ENCODE measurements at places on chromosomes 6 and 20. TPM values are rescaled to one million over a fixed set of nuclear protein-coding genes. Genes with fewer than 3 reads are reported as not detected.

GRCh38 chr6:31473244-31473643, 24.7 kb upstream of the MICB start:
- peaks cover 66% of the 10 kb centered on the region for H3K27me3 ChIP-seq
- H3K27ac ChIP-seq: no peak overlapping the region
- H3K4me3 ChIP-seq: no peak overlapping the region
- H3K36me3 ChIP-seq: no peaks in the 10 kb centered on the region
- no peaks in the 10 kb centered on the region for H3K4me1 ChIP-seq

LBP gene
- total RNA-seq: not detected

- no peak overlapping the region for H3K27ac ChIP-seq
- H3K4me3 ChIP-seq: no peak overlapping the region
- H3K27me3 ChIP-seq: no peaks in the 10 kb centered on the region
- H3K4me1 ChIP-seq: peaks cover 21% of the 10 kb centered on the region
- peaks cover 44% of the 10 kb centered on the region for H3K36me3 ChIP-seq
- DNase-seq: no peak
Measured at GRCh38 chr6:144471986-144472385, 186.9 kb downstream of the UTRN start.

- no peaks in the 10 kb centered on the region for H3K36me3 ChIP-seq
Measured at GRCh38 chr6:53961679-53962370, 149.4 kb upstream of the MLIP start.

- no peaks in the 10 kb centered on the region for H3K36me3 ChIP-seq
- H3K27ac ChIP-seq: no peak overlapping the region
- H3K4me3 ChIP-seq: no peak overlapping the region
- no peak for DNase-seq
- H3K4me1 ChIP-seq: peaks cover 16% of the 10 kb centered on the region
- no peaks in the 10 kb centered on the region for H3K27me3 ChIP-seq
Measured at GRCh38 chr6:65633501-65633900, 73.5 kb downstream of the EYS start.

DNA sequence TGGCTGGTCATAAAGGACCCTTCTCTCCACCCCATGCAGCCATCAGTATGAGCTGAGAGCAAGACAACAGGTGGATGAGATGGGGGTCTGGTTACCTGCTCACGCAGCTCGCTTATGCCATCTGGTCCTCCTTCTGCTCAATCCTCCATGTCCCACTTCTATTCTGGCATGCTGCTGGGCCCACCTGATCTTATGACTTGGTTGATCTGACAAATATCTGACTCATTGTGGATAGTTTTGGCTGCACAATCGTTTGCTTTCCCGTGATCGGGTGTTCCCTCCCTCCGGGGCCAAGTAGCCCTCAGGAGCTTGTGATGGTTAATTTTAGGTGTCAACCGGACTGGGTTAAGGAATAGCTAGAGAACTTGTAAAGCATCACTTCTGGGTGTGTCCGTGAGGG, 26.6 kb upstream of the ELMO2 start:
- peaks cover 48% of the 10 kb centered on the region for H3K27me3 ChIP-seq
- DNase-seq: no peak
- no peaks in the 10 kb centered on the region for H3K4me1 ChIP-seq
- no peak overlapping the region for H3K27ac ChIP-seq

- H3K36me3 ChIP-seq: peaks cover 17% of the 10 kb centered on the region
- H3K4me3 ChIP-seq: no peak overlapping the region
- no peak for DNase-seq
- no peaks in the 10 kb centered on the region for H3K27me3 ChIP-seq
Measured at GRCh38 chr6:97147421-97147820, 135.6 kb downstream of the MMS22L start.

GRCh38 chr6:114009192-114009591, 38.2 kb upstream of the HDAC2 start:
- no peak for DNase-seq
- no peaks in the 10 kb centered on the region for H3K27me3 ChIP-seq
- H3K36me3 ChIP-seq: peaks cover 12% of the 10 kb centered on the region

- no peak for DNase-seq
- H3K27me3 ChIP-seq: no peaks in the 10 kb centered on the region
- H3K4me3 ChIP-seq: no peak overlapping the region
- peaks cover 50% of the 10 kb centered on the region for H3K4me1 ChIP-seq
- H3K36me3 ChIP-seq: peaks cover 8% of the 10 kb centered on the region
- no peak overlapping the region for H3K27ac ChIP-seq
Measured at GRCh38 chr20:3894796-3895195, 5.6 kb downstream of the PANK2 start.

DNA sequence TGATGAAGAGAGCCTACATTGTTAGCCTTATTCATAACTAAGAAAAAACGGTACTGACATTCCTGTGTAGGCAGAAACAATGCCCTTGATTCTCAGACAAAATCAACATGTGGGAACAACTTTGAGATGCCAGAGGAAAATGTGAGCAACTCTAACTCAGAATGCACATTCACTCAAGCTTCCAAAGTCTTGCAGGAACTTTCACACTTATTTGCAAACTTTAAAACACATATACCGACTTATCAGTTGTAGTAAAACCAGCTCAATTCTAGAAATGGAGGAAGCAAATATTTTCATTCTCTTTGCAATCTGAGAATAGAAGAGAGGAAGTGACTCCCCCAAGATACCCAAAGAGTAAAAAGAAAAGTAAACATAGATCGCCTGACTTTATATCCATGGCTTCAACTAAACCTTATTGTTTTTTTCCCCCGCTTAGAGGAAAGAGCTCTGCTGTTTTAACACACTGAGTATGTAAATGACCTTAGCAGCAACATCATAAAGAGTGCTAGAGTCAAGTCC, 117.6 kb downstream of the EPB41L2 start:
- no peaks in the 10 kb centered on the region for H3K36me3 ChIP-seq
- H3K27me3 ChIP-seq: no peaks in the 10 kb centered on the region
- no peak overlapping the region for H3K4me3 ChIP-seq

DNA sequence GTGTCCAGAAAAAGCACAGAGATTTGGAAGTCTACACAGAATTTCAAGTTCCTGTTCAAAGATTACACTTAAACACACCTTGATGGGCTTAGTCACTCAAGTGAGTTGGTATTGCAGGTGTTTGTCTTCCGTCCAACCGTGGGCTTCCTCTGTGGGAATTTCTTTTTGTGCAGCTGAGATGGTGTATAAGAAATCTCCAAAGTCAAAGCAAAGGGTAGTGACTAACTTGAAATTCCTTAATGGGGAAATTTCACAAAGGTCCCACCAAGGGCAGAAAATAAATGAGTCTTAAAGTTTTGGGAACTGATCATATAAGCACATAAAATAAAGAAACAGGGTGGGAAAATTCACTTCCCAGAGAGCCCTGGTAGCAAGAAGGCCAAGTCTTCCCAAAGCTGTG, 102.0 kb upstream of the TNFAIP3 start:
- DNase-seq: no peak
- peaks cover 6% of the 10 kb centered on the region for H3K4me1 ChIP-seq
- no peak overlapping the region for H3K27ac ChIP-seq
- H3K4me3 ChIP-seq: no peak overlapping the region

DNA sequence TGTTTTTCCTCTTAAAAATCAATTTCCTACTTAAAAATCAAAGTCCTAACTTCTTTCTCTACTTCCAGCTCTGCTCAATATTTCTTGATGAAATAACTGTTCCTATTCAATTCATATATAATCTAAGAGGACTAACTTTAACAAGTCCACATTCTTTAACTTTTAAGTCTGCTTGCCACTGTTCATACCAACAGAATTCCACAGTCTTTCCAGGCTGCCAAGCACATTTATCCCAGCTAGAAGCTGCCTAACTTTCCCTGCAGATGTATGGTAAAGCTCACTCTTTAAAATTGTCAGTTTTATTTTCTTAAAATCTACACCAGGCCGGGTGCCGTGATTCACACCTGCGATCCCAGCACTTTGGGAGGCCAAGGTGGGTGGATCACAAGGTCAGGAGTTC, 11.5 kb downstream of the CALHM6 start:
- H3K27ac ChIP-seq: peak overlapping the region; percentile 78
- H3K4me3 ChIP-seq: no peak overlapping the region
- no peaks in the 10 kb centered on the region for H3K36me3 ChIP-seq

DNA sequence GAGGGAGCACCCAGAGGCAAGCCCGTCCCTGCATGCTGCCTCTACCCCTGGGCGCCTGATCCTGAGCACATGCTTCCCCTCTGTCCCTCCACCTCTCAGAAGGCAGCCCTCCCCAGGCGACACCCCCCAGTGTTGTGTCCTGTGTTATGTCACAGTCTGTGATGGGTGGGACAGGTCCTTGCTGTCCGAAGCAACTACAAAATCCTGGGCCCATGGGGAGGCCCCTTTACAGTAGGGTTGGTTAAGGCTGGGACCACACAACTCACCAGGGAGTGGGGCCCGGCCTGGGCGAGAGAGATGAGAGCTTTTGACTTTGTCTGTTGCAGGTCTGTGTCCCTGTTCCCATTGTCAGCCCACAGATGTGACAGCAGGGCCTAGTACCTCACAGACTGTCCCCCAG, 78.0 kb downstream of the DHX35 start:
- H3K36me3 ChIP-seq: peaks cover 25% of the 10 kb centered on the region
- no peak overlapping the region for H3K4me3 ChIP-seq
- no peak overlapping the region for H3K27ac ChIP-seq
- H3K27me3 ChIP-seq: no peaks in the 10 kb centered on the region
- no peak for DNase-seq

GLP1R gene
- total RNA-seq: not detected

DNA sequence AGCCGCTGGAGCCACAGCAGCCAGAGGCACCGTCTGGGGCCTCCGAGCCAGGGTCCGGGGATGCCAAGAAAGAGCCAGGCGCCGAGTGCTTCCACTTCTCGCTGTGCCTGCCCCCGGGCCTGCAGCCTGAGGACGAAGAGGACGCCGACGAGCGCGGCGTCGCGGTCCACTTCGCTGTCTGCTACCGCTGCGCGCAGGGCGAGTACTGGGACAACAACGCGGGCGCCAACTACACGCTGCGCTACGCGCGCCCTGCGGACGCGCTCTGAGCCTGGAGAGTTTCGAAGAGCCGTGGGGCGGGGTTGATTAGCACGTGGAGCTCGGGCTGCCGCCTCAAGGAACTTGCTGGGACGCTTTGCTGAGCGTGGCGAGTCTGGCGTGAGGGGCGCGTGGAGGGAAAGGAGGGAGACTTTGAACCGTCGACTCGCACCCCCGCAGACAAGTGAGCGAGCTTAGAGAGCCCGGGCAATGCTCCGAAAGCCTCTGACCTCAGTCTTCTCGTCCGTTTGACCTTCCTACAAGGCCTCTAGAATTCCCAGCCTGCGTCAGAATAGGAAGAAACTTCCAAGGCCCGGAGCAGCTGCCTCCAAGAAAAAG, 1.3 kb downstream of the PPP1R3G start:
- H3K27ac ChIP-seq: no peak overlapping the region
- no peak for DNase-seq
- peaks cover 43% of the 10 kb centered on the region for H3K27me3 ChIP-seq
- H3K36me3 ChIP-seq: no peaks in the 10 kb centered on the region
- H3K4me1 ChIP-seq: peaks cover 12% of the 10 kb centered on the region

DEFB116 gene
- not detected for total RNA-seq

GRCh38 chr6:21893793-21894192, 300.2 kb downstream of the SOX4 start:
- H3K36me3 ChIP-seq: peaks cover 19% of the 10 kb centered on the region
- no peak overlapping the region for H3K4me3 ChIP-seq
- H3K27ac ChIP-seq: peak overlapping the region; percentile 18
- no peaks in the 10 kb centered on the region for H3K27me3 ChIP-seq
- DNase-seq: no peak
- H3K4me1 ChIP-seq: peaks cover 22% of the 10 kb centered on the region

DNA sequence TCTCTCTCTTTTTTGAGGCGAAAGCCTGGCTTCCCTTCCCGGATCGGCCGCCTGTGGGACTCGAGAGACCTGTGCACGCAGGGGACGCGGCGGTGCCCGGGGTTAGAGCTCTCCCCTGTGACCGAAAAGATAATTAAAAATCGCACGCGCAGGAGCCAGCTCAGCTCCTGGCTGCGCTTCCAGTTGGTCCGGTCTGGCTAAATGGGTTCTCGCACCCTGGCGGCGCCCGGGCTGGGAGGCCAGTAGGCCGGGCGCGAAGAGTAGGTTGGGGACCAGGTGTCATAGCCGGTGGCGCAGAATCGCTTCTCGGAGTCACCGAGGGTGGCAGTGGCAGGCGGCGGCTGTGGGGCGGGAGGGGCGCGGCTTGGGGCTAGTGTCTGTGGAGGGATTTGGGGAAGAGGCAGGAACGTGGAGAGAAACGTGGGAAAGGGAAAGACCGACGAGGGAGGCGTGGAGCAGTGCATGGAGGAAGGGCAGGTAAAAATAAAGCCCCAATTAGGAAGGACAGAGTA, 41.9 kb upstream of the SUPT3H start:
- DNase-seq: peak; percentile 24
- H3K4me3 ChIP-seq: peak overlapping the region; percentile 92
- peaks cover 79% of the 10 kb centered on the region for H3K27me3 ChIP-seq

GRCh38 chr6:144931172-144932035, 646.3 kb downstream of the UTRN start:
- no peaks in the 10 kb centered on the region for H3K4me1 ChIP-seq
- no peak overlapping the region for H3K27ac ChIP-seq
- no peaks in the 10 kb centered on the region for H3K27me3 ChIP-seq
- H3K36me3 ChIP-seq: peaks cover 2% of the 10 kb centered on the region
- H3K4me3 ChIP-seq: no peak overlapping the region
- no peak for DNase-seq

- no peaks in the 10 kb centered on the region for H3K27me3 ChIP-seq
- DNase-seq: no peak
- no peak overlapping the region for H3K4me3 ChIP-seq
- peaks cover 7% of the 10 kb centered on the region for H3K4me1 ChIP-seq
- no peak overlapping the region for H3K27ac ChIP-seq
Measured at GRCh38 chr6:75472885-75473284, 20.7 kb downstream of the FILIP1 start.

LAMA2 gene
- total RNA-seq: 56.8 TPM

WFDC10B gene
- total RNA-seq: not detected

ANKRD66 gene
- total RNA-seq: not detected

BPI gene
- not detected for total RNA-seq

DNA sequence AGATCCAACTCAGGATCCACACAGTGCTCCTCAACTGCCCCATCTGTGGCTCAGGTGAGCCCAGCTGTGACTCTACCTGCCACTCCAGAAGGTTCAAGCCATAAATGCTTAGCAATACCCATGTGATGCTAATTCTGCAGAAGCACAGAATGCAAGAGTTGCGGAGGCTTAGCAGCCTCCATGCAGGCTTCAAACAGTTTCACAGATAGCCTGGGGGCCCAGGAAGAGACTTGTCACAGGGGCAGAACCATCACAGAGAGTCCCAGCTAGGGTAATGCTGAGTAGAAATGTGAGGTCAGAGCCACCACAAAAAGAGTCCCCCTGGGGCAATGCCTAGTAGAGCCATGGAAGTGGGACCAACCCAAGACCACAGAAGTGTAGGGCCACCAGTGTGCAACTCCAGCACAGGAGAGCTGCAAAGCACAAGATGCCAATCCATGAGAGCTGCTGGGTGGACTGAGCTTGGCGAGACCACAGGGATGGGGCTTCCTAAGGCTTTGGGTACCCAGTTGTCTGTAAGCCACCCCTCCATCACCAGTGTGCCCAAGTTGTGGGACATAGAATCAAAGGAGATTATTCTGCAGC, 283.9 kb downstream of the UBE3D start:
- DNase-seq: no peak
- no peak overlapping the region for H3K4me3 ChIP-seq
- peaks cover 6% of the 10 kb centered on the region for H3K4me1 ChIP-seq
- H3K27ac ChIP-seq: no peak overlapping the region
- no peaks in the 10 kb centered on the region for H3K27me3 ChIP-seq

TRDN gene
- 0.20 TPM for total RNA-seq

HTR1E gene
- 0.82 TPM for total RNA-seq

HLA-DPA1 gene
- 2.0 TPM for total RNA-seq

ZCCHC3 gene
- 40.5 TPM for total RNA-seq

All from mesothelial cell of epicardium (in vitro differentiated cells).